ENCODE measurements at places on chromosomes 2 and 18.

DNA sequence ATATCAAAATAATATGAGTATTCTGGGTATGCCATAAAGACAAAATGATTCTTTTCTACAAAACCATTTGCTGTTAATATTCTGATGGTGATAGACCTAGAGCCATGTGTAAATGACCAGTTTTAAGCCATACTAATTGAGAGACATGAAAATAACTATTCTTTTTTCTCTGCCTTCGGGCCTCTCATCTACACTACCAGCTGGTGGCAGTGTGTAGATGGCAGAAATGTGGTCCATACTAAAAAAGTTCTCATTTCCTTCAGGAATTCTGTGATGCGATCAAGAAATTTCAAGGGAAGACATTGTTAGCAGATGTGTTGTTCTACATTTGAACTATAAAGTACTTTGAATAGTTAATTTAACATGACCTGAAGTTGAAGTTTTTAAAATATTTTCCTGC lies 485.2 kb downstream of the TRIB2 start:
- no peak for DNase-seq

DNA sequence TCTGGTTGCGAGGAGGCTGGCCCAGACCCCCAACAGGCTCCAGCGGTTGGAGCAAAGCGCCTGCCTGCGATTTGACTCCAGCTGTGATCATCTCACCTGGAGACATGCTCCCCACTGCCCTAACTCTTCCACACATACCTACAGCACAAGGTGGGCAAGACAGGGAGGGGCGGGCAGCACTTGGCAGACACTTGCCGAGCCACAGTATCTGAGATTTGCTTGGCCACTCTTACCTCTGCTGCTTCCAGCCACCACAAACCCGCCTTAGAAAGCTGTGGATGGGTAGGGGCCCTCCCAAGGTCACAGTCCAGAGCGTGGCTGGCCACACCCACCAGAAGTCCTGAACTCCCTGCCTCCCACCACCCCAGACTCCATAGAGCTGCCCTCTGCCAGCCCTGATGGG lies 8.2 kb downstream of the CYP26B1 start:
- no peak for DNase-seq

- no peak for DNase-seq
Observed at GRCh38 chr2:60984720-60985119, 32.8 kb upstream of the PEX13 start.

DNA sequence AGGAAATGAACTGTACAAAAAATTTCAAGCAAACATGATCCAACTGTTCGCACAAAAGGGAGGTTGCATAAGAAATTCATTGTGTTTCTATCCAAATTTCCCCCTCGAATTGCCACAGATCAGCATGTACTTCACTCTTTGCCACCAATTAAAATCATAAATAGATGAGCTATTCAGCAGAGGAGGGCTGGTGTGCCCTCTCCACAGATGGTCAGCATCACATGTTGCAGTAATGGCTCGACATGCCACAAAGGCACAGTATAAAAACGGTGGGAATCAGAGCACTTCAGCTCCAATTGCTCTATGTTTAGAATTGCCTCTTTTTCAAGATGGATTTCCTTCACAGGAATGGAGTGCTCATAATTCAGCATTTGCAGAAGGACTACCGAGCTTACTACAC lies at the start of gene G6PC2:
G6PC2 (plus strand) TSS at position 289 of the 400 bp plus-strand sequence; CDS start at position 330, 41 bp downstream.
- no peak for DNase-seq

- no peak for DNase-seq
Observed at GRCh38 chr2:147501968-147502367, 342.9 kb upstream of the ACVR2A start.

- DNase-seq, result no peak
Observed at GRCh38 chr18:48098007-48098406, 167.5 kb upstream of the SMAD2 start.

DNA sequence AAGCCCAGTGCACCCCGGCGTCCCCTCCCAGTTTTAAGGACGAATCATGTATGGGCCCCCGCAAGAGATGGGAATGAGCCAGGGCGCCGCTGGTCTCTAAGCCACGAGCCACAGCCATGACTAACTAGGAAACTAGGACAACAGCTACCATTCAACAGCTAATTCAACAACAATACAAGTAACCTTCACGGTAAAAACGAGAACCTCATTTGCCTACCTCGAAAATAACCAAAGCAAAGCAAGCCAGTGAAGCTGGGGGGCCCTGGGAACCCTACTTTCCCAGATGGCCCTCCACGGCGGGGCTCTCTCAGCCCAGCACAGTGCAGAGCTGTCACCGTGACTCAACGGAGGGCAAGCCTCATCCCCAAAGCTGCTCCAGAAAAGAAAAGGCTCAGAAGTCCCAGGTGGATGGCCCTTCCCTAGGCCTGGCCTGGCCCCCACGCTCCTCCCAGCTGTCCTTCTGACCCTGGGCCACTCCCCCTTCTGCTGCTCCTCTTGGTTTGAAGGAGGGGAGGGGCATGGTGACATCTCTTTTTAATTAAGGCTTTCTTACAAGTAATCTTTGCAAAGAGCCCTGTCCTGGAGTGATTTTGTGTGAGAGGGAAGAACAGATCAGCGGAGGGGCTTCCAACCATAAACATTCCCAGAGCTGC lies 126.3 kb downstream of the HDAC4 start:
- DNase-seq, result no peak

GRCh38 chr2:175414882-175415487 lies 233.5 kb upstream of the ATP5MC3 start:
- peak; percentile 65 for DNase-seq

- DNase-seq, result no peak
Observed at GRCh38 chr18:22063102-22063501, 106.3 kb upstream of the GATA6 start.

DNA sequence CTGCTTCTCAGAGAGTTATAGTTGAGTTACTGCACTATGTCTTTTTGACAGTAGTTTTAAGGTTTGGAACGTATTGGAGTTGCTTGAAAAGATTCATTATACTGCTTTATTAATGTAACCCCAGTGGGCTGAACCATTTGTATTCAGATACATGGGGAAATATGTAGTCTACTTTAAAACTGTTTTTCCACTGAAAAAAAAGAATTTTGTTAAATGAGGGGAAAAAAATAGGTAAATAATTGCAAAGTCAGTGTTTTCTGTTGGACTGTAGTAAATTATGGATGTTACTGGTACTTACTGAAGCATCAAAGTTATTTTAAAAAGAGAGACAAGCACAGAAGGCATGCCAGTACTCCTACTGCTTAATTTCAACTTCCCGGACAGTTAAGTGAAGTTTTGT lies 36.4 kb downstream of the ZC3H15 start:
- DNase-seq, result no peak

- peak; percentile 60 for DNase-seq
Observed at GRCh38 chr2:53969968-53970723, 647 bp downstream of the PSME4 start.

DNA sequence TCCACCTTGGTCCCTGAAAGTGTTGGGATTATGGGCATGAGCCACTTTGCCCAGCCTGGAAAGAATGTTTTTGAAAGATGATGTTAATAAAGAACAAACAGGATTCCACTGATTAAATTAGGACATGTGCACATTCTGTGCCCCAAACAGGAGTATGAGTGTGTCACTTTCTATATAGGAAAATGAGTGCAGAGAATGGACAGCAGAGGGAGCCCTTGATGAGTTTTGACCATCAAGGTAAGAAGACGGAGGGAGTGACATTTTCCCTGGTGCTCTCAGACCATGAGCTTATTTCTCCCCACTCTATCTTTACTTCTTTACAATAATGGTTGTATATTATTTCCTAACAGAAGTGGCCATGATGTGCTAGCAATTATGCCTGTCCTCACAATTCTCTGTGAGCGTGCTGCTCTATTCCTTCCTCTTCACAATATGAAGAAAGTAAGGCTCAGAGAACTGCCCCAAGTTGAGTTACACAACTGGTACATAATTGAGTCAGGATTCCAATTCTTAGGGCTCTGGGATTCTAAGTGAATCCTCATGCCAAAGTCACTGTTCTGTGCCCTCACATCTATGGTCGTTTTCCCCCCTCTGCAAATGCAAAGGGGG lies 20.6 kb downstream of the RPL37A start:
- DNase-seq, result peak; percentile 43

- DNase-seq, result peak; percentile 11
Observed at GRCh38 chr18:23453680-23454058, 582 bp downstream of the RIOK3 start.

DNA sequence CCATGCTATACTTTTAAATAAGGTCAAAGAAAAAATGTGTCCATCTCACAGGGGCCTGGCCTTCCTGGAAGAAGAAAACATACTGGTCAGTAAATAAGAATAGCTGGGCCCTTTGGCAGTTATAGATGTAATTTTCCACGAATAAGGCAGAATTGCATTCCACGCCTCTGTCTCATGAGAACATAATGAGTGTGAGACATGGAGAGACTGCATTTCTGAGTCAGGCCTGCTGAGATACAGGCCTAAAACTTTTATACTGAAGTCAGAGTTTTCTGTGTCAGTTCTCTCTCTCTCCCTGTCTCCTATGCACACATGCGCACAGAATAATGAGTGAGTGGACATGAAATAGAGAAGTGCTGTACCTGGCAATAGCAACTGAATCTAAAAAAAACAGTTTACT lies 20.4 kb upstream of the IL1R1 start:
- no peak for DNase-seq

All from HuH-7 (cell line).